ENCODE measurements at places on chromosomes 5 and 9. TPM values are rescaled to one million over a fixed set of nuclear protein-coding genes. Genes with fewer than 3 reads are reported as not detected.

GFPT2 gene
- total RNA-seq, result 5.1 TPM

SLC45A2 gene
- not detected for total RNA-seq

GPRIN1 gene
- 8.7 TPM for total RNA-seq

FREM1 gene
- total RNA-seq, result not detected

HSD17B4 gene
- 149 TPM for total RNA-seq

Data from hair follicular keratinocyte (primary cell).